Stimulated activated CD8-positive, alpha-beta memory T cell treated with anti-CD3 and anti-CD28 coated beads, Interleukin-12 subunit alpha, Interleukin-12 subunit beta, amount 100 ng/mL, for 4 hours (primary cell): ENCODE measurements at places on chromosomes 13 and 19.

DNA sequence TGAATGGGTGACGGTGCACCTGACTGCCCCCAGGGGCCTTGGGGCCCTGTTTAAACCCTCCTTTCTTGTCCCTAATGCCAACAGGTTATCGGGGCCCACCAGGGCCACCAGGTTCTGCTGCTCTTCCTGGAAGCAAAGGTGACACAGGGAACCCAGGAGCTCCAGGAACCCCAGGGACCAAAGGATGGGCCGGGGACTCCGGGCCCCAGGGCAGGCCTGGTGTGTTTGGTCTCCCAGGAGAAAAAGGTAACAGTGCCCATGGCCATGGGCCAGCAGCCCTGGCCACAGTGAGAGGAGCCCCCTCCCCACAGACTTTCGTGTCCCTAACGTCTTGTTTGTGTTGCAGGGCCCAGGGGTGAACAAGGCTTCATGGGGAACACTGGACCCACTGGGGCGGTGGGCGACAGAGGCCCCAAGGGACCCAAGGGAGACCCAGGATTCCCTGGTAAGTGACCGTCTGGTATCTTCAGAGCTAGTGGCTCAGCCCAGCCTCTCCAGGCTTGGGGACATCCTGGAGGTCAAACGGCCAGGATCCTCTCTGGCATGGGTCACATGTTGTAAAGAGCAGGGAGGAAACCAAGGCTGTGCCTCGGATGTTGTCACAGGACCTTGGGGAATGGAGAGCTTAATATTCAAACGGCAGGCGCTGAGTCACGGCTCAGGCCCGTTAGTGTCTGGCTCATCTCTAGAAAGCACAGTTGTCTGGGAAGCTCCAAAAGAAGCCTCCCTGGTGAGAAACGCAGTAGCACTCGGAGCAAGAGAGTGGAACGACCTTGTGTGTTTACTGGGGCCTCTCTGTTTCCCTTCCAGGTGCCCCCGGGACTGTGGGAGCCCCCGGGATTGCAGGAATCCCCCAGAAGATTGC, 58.3 kb downstream of the RAB20 start:
- no peak for DNase-seq

DNA sequence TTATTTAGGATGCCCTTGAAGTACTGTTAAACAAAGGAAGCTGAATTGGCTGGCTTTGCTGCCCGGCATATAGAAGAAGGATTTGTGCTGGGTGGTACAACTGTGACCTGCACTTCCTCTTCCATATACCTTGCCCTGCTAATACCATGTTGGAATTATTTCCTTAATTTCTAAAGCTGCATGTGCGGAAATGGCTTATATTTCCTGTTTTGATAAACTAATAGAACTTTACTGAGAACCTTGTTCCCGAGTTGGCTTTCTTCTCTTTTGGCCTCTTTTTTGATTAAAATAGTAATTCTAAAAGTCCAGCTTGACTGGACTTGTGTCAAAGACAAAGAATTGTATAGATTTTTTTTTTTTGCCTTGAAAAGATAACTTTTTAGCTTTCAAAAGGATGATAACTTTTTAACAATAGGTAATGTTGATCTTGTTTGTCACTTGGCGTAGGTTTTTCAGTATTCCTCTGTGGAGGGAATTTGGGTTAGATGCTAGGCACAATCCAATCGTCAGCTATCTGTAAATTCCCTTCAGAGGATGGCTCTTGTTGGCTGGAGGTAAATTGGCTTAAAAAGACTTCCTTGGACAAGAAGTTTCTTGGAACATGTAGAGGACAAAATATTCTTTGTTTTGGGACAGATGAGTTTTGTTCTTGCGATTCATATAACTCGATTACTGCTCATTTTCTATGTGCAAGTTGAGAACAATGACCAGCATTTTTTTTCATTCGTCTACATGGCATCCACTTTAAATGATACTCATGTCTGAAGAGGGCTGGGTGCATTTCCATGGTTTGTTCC, 41.4 kb downstream of the COL4A2 start:
- DNase-seq = no peak

- no peak for DNase-seq
Observed at GRCh38 chr19:52494518-52494917, 33.0 kb upstream of the ZNF808 start.

- no peak for DNase-seq
Observed at GRCh38 chr13:21684576-21684975, 13.7 kb downstream of the FGF9 start.

GRCh38 chr13:49410477-49410876, 33.4 kb downstream of the CAB39L start:
- DNase-seq = no peak

DNA sequence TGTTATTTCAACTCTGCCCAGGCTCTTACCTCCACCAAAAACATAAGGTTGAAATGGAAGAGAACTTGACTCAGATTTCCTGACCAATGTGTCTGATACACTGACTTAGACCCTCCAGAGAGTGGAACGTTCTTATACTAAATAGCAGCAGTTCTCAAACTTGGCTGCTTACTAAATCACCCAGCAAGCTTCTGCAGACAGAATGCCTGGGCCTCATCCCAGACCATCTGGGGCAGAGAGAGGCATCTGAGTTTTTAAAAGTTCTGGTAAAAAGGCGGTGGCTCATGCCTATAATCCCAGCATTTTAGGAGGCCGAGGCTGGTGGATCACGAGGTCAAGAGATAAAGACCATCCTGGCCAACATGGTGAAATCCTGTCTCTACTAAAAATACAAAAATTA, 46.3 kb downstream of the NEK5 start:
- no peak for DNase-seq

GRCh38 chr19:3451451-3451866, 28.9 kb downstream of the SMIM24 start:
- DNase-seq = no peak

- DNase-seq = no peak
Observed at GRCh38 chr13:36362251-36362650, 16.1 kb upstream of the SPART start.

DNA sequence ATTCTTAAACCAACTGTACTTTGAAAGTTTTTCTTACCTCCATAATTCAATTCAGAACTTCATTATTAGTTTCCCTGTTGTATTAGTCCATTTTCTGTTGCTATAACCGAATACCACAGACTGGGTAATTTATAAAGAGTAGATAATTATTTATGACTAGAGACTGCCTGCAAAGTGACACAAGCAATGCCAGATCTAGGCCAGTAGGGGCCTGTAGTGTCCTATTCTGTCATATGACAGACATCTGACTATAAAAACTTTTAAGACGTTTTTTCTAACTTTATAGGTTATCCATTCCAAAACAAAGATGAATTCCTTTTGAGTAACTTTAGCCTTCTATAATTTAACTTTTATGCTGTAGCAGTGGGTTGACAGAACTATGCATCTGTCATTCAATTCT, 2783.8 kb downstream of the PCDH9 start:
- DNase-seq = no peak

DNA sequence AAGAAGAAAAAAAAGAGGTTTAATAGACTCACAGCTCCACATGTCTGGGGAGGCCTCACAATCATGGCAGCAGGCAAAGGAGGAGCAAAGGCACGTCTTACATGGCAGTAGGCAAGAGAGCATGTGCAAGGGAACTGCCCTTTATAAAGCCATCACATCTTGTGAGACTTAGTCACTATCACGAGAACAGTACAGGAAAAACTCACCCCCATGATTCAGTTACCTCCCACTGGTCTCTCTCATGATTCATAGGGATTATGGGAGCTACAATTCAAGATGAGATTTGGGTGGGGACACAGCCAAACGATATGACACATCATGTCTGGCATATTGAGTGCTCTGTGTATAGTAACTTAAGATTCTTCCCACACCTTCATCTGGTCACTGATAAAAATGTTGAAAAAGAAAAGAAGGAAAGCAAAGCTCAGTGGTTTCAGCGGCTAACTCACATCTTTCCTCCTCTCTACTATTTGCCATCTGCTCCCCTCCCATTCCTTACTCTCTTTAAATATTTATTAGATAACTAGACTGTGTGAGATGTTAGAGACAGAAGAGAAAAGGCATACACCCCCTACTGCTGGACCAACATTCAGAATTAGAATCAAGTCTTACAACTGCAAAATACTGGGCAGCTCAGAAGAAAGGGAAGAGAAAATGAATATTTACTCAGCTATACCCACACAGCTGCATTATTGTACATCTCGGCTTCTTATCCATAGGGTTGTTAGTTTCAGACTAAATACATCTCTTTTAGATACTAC, 60.1 kb upstream of the AKAP11 start:
- no peak for DNase-seq

DNA sequence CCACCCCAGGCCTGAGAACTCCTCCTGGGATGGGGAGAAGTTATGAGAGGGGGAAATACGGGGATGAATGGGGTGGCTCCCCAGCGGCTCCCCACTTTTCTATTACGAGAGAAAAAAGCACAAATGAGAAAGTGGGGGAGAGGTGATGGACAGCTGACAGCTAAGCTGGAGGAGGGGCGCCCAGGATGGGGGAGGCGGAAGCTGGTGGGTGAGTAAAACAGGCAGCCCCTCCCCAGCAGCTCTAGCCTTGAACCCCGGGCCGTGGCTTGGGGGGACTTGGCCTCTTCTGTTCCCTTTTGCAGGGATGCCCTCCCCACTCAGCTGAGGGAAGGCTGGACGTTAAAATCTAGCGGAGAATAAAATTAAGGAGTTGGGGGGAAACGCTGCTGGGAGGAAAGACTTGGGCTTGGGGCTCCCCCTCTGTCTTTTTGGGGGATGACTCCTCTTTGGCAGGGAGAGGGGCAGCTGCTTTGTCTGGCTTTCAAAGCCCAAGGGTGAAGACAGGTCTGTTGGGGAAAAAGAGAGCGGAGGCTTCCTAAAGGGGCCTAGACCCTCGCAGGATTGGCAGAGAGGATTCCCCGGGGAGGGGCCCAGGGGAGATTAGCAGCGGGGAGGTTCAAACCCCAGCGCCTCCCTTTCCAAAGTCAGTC, 1.4 kb upstream of the SAMD1 start:
- DNase-seq = peak; percentile 33
